ENCODE measurements at places on chromosomes 1 and 21. TPM values are rescaled to one million over a fixed set of nuclear protein-coding genes. Genes with fewer than 3 reads are reported as not detected.

C2CD4D gene
- not detected for total RNA-seq

GSTM1 gene
- 166 TPM for total RNA-seq

CHD5 gene
- 0.22 TPM for total RNA-seq

TRAPPC10 gene
- 51.4 TPM for total RNA-seq

S100A7 gene
- not detected for total RNA-seq

FBXO42 gene
- 19.5 TPM for total RNA-seq

NBPF20 gene
- total RNA-seq: 3.9 TPM

DNA sequence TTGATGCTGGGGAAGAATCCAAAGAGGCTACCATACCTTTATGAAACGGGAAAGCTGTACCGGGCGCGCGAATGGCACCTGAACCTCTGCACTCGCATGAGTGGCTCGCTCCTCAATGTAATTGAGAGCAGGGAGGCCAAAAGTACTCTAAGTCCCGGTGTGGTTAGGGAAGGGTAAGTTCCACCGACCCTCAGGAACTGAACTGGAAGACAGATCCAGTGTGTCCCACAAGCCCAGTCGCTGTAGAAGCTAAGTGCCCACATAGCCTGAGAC lies 1.0 kb downstream of the GATAD2B start:
- DNase-seq: no peak

DNA sequence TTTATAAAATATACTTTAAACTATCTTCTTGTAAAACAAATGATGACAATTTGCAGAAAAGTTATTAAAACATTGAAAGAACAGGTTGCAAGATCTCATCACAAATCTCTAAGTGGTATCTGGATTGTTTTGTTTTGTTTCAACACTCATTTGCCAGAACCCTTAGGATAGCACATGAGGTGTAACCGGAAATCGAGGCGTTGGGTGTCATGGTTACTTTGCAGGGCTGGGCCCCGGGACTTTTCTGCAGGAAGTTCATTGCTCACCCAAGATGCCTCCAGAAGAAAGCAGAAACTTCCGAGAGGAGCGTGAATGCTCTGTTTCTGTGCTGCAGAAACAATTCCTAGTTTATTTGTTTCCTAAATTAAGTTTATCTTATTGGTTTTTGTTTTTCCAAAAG lies 2.5 kb downstream of the DISC1 start:
- peak; percentile 18 for DNase-seq

- no peak for DNase-seq
These were observed 318.3 kb downstream of the MATN1 start for GRCh38 chr1:30405081-30405480.

GRCh38 chr1:47238935-47239592 lies 7.0 kb upstream of the TAL1 start:
- DNase-seq: no peak

DNA sequence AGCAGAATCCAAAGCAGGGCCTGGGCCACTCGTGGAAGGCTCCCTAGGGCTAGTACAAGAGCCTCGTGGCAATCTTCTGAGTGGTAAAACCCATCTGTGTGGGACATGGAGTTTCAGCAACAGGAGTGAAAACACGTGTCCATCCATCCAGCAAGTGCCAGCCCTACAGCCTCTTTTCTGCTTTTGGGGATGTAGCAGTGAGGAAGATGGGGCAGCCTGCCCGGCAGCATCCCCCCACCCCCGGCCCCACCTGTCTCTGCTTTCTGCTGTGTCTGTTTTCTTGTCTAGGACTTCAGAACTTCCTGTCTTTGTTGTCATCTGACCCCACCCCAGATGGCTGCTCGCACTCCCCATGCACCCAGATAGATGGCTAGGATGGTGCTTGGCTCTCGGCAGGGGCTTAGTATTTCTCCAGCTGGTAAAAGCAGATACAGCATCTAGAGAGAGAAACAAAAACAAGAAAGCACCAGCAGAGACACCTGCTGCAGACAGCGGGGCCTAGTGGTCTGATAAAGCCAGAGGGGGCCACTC lies 1.5 kb downstream of the CPTP start:
- DNase-seq: no peak

DNA sequence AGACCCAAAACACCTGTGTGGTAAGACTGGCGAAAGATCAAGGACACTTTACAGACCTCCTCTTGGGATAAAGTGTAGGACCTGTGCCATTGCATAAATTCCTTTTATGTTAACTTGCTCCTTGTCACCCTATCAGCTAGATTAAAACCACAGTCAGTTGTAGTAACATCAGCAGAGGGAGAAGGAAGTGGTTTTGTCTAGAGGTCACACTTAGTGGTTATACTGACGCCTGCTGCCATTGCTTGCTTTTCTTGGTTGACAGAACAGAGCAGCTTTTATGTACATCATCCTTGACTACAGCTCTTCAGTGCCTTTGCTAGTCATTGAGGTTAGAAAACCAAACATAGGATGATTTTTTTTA lies 101.4 kb downstream of the PBX1 start:
- DNase-seq: no peak

GRCh38 chr1:190102757-190103326 lies 374.8 kb downstream of the BRINP3 start:
- DNase-seq: no peak

DNA sequence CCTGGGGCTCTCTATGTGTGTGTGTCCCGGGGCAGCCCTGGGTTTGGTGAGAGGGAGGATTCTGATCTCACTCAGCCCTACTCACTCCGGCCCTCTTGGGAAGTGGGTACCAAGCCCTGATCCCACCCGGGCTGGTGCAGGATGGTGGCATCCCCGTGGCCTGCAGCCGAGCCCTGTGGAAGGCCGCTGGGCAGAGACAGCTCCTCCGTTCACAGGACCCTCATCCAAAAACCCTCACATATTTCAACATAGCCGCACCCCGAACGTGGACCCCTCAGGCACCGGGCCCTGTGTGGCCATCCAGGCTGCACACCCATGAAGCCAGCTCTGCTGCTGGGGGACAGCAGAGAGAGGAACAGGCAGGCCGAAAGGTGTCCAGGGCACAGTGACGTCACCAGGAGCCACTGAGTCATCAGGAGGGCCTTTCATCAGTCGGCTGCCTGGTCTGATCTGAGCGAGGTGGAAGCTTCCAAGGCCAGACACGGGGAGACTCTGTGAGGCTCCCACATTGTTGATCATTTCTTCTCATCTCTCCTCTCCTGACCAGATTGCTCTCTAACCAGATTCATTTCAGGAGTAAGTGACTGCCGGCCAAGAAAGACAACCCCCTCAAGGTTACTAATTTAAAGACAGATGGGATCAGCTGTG lies 16.2 kb upstream of the GPR157 start:
- DNase-seq: no peak

- DNase-seq: peak; percentile 17
These were observed 3.0 kb downstream of the ATP2B4 start for GRCh38 chr1:203629507-203630082.

DNA sequence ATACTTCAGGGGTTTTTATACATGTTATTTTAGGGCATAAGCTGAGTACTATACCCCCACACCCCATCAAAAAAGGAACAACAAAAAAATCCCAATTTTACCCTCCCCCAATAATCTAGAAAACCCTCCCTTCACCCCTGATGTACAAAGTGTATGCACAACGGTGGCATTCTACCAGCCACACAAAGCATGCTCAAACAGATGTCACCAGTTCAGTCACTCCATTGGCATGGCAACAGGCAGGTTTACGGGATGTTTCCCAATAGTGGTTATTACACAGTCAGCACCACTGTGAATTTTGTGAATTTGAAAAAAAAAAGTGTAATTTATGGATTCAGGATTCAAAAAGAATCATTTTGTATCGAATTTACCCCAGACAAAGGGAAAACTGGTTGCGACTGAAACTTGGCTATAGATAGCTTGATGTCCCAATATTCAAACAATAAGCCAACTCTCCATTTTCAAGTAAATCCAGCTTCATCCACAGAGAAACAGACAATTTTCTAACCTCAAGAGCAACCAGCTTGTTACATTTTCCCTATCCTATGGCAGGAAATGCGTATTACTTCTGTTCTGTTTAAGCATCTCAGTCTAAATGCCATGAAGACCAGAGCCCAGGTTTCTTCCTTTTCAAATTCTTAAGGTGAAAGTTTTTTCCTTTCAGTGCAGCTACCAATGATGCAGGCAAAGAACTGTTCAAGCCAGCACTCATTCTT lies 34.0 kb upstream of the SLC45A3 start:
- DNase-seq: peak; percentile 26

DNA sequence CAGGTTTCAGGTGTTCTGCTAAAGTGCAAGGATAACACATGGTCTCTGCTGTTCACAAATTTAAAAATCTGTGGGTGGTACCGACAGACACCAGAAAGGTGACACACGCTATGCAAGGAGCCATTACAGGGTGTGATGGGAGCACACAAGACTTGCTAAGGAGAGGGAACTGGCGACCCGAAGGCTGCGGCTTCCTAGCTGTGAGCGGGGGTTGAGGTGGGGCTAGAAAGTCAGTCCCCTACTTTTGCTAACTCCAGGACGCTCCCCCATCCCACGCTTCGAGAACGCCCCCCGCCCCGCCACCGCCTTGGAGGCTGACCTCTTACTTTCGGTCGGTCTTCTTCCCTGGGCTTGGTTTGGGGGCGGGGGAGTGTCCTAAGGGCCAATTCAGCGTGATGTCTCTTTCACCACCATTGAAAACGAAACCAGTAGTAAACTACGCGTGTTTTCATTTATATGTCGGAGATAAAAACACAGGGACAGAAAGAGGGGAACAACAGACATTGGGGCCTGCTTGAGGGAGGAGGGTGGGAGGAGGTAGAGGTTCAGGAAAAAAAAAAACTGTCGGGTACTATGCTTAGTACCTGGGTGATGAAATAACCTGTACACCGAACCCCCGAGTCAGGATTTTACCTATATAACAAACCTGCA lies 1.1 kb downstream of the CKS1B start:
- no peak for DNase-seq

DNA sequence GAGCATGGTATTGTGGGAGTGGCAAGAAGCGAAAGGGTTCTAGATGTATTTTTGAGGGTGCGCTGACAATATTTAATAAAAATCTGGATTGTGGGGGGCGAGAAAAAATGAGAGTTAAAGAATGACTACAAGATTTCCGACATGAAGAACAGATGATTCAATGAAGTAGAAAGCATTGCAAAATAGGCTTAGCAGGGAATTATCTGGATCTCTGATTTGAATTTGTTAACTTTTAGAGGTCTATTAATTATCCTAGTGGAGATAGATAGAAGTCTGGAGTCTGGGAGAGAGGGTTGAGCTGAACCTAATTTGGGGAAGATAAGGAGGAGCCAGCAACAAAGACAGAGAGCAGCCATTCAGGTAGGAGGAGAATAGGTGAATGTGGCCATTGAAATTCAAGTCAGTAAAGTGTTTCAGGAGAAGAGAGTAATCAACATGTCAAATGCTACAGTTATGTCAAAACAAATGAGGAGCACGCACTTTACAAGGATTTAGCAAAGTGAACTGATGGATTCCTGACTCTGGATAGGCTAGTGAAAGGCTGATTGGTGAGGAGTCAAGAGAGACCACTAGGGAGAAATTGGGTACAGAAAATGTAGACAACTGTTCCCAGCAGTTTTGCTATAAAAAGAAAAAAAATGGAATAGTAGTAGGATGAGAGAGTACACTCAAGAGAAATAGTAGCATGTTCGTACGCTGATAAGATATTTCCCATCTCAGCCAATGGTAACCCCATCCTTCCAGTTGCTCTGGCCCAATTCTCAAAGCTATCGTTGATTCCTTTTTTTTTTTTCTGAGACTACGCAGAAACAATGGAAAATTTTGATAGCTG lies 393.2 kb upstream of the CXADR start:
- DNase-seq: no peak

DNA sequence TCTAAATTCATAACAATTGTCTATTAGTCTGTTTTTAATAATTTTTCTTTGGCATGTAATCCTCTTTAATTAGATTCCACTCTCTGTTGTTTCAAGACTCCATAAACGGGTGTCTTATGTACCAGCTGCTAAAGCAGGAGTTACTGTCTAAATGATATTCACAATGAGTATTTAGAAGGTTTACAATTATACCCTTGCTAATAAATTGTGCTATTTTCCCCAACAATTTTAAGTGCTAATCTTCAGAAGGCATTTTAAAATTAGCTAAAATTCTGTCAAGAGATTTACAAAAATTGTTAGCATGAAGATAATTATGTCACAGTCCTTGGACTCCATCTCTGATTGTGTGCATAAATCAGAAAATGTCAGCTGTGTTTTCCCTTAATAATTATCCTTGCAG lies 83.7 kb downstream of the DPYD start:
- DNase-seq: no peak

- DNase-seq: no peak
These were observed 307.2 kb downstream of the HHIPL2 start for GRCh38 chr1:222240536-222241181.

DNA sequence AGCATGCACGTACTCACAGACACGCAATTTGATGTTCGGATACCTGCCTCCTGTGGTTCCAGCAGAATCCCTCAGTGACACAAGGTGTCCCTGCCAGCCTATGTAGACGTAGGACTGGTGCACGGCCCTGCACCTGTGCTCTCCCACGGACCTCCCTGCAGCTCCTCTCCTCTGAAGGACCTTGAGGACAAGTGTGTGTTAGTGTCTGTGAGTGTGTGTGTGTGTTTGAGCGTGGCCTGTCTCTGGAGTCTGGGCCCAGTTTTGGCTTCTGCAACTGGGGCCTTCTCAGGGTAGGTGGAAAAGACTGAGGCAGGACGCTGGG lies 22.5 kb upstream of the DMBX1 start:
- no peak for DNase-seq

GRCh38 chr1:159089184-159089791 lies 12.7 kb upstream of the AIM2 start:
- DNase-seq: peak; percentile 30

- no peak for DNase-seq
These were observed 146.8 kb upstream of the DMRTA2 start for GRCh38 chr1:50570066-50570468.

DNA sequence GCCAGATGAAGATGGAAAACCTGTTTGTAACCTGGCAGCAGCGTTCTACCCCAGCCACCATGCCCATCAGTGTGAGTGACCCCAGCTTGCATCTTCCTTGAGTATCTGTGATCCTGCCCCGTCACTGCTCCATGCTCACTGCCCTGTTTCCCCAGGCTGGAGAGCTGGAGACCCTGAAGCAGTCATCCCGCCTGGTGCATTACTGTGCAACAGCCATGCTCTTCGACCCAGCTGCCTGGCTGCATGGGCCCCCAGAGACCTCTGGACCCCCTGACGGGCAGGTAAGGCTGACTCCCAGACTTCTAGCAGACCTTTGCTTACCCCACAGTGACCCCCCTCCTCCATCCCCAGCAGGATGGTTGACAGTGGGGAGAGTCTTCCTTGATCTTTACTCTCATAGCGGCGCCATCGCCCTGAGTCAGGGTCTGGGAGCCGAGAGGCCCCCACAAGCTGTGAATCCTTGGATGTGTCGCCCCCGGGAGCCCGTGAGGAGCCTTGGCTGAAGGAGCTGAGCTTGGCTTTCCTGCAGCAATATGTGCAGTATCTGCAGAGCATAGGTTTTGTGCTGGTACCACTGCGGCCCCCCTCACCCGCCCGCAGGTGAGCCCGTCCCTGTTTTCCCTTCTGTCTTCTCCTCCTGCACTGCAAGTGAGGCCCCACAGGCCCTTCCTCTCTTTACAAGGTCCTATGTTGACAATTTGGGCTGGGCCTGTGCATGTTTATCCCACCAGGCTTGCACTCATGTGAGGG lies 10.4 kb downstream of the HYI start:
- no peak for DNase-seq

GRCh38 chr1:69648486-69648885 lies 80.8 kb downstream of the LRRC7 start:
- peak; percentile 22 for DNase-seq

GRCh38 chr1:53187401-53187800 lies 9.2 kb upstream of the CPT2 start:
- DNase-seq: no peak

All from A673 (cell line).